Kasumi-1 (cell line): ENCODE measurements at places on chromosomes 2 and 18.

DNA sequence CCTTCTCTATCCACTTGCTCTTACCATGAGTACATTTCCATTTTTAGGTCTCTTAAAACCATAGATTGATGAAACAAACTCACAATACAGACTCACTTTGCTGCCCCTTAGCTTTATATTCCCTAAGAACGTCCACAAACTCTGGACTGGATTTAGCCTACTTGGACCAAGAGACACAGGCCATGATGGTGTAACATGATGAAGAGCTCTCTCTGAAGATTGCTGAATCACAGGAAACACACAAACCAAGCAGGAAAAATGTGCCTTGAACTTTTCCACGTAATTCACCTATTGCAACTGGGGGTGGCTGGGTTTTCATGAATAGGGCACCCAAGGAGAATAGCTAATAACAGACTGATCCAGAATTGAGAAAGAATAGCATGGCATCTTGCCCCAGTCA is 201.7 kb upstream of the RBBP8 start:
- no peak for DNase-seq

DNA sequence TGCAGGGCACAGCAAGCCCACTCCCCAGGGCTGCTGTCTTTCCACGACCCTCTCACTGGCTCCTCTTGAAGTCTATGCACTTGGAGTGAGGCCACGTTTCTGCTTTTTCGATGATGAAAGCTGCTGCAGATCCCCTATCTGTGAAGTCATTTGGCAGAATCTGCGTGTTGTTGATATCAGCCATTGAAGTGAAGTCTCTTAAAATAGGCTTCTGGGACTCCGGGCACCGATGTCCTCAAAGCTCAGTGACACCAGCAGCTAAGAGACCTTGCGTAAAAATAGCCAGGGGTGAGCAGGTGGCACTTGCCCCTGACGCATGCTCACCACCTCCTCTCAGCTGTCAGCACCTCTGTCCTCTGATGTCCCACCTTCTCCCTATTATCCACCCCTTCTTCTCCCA is 89.4 kb upstream of the FHL2 start:
- DNase-seq: no peak

DNA sequence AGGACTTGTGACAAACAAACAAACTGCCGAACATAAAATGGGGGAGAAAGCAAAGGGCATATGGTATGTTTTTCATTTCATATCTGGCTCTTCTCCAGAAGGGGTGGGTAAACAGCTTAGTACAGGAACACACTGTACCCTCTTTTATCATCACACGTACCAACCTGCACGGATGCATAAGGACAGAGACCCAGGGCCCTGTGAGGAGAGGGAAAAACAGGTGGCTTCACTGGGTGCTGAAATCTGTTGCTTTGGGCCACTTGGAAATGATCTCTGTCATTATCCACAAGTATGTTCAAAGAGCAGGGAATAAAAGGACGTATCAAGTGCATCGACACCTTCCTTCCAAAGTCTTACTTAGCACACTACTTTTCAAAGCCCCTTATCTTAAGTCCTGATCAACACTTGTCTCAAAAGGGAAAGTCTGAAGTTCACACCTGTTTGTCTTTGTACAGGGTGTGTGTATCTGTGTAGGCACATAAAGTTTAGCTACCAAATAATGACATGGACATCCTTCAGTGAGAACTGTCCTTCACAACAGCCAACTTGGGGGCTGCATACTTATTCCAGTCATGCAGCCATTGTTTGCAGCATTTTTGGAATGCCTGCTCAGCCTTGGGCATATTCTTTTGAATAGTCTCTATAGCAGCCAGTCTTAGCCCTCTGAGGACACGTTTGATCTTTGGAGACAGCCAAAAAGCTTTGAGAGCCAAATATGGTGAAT is 60.6 kb downstream of the IRS1 start:
- DNase-seq: no peak

DNA sequence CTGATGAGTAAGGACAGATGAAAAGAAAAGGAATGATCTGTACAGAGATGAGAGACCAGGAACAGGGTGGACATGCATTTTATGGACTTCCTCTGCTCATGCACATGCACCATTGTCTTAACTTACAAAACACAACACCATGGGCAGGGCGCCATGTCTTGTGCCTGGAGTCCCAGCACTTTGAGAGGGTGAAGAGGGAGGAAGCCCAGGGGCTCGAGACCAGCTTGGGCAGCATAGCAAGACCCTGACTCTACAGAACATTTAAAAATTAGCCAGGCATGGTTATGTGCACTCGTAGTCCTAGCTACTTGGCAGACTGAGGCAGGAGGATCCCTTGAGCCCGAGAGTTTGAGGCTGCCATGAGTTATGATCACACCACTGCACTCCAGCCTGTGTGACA is 86.9 kb downstream of the ZFP36L2 start:
- DNase-seq: no peak

- no peak for DNase-seq
Measured at GRCh38 chr2:28930205-28930604, 35.7 kb downstream of the WDR43 start.

DNA sequence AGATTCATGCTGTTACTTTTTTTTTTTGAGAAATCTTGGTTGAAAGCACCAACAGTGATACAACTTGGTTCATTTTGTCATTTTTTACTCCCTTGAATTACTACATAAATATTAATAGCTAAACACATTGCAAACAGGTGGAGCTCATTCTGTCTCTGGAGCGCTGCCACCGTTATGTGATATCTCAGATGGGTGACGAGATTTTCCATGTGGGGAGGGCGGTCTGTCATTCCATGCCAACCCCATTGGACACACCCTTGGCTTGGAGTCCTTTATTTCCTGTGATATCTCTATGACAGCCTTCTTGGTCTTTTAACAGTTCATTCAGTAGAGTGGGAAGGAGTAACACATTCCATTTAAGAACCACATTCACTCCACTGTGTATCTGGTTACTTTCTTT is 794.8 kb downstream of the SATB2 start:
- no peak for DNase-seq

DNA sequence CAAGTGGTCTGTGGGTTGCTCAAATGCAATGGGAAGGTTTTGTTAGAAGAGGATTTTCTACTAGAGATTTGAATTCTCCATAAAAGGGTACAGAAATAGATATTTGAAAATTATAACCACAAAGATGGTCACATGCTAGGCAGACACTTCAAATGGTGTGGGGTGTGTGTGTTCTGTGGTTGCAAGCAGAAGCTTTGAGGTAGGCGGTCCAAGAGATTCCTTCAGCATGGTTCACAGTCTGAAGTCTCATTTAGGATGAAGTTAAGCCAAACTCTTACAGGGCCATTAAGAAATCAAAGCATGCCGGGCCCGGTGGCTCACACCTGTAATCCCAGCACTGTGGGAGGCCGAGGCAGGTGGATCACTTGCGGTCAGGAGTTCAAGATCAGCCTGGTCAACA is 38.3 kb upstream of the RMDN2 start:
- no peak for DNase-seq

- no peak for DNase-seq
Measured at GRCh38 chr2:241008711-241009121, 10.3 kb downstream of the SNED1 start.

DNA sequence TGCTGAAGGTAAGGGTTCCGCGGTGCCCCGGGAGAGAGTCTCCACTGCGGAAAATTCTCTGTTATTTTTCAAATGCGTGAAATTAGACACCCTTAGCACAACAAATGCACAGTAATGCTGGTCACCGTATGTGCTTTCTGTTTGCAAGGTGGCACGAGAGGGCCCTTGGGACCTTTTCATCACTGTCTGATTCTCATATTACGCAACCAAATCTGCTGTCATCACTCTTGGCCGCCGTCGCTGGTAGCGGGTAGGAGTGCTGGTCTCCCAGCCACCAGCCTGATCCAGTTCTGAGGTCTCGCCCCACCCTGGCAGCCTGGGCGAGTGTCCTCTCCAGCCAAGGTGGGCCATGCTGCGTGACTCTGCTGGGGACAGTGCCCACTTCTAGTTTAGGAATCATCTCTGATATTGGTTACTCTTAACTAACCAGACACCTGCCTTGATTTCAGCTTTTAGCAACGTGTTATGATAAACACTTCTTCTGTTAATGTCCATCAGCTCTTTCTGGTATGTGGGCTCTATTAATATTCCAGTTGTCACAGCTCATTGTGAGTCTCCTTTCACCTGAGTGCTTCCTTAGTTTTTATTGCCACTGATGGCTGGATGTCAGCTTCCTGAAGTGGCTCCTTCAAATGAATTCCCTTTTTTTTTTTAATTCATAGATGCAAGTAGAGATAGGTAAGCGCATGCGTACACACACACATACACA is 199.4 kb downstream of the GBX2 start:
- DNase-seq: no peak

DNA sequence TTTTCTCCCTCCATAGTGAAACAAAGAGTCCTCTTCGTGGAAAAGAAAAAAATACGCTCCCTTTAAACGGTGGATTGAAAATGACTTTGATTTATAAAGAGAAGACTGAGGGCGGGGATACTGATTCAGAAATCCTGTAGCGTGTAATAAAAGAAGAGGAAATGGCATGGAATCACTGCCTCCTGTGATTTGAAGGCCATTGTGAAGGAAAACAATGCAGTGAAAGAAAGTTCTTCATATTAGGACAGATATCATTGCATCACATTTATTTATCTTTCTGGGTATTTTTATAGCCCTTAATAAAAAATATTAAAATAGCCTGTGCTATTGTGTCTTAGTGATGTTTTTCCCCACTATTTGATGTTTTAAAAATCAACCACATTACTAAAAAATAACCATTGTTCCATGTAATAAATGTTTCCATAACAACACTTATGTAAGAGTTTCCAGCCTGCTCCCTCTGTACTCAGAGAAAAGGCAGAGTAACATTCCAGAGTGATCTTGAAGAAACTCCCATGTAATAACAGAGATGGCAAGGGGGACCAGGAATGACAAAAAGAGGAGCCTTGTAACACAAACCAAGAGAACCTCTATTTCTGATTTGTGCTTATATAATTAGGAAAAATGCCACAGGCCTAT is 8.0 kb downstream of the MRPL33 start:
- no peak for DNase-seq

DNA sequence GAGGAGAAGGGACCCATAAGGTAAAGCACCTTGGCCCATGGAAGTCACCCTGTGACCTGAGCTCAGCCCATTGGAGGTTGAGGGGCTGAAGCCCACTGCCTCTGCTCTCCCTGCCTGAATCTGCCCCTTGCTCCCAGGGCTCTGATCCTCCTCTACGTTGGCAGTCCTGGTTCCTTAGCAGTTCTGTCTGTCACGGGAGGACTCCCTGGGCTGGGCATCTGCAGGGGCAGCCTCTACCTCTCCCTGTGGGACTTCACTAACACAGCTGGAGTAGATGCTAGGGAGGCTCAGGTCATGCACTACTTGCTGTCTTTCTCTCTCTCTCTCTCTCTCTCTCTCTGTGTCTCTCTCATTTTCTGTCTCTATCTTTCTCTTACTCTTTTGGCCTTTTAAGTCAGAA is 8.7 kb downstream of the GYPC start:
- no peak for DNase-seq

DNA sequence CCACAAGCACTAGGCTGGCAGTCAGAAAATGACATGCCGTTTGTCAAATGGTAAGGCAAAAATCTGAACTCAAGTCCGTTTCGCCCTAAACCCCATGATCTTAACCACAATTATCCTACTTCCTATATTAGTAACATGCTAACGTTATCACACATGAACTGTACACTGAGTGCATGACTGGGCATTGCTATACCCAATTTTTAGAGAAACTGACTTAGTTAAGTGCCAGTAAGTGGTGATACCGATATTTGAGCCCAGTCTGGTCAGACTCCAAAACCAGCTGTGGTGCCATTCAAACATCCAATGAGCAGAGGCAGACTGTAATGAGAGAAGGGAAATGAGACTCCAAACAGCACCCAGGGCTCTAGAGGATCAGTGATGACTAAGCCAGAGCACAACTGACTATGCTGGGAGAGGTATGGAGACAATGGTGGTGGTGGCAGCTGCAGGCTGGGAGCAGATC is 311.7 kb upstream of the PKDCC start:
- DNase-seq: peak; percentile 40

- no peak for DNase-seq
Measured at GRCh38 chr2:120316071-120316470, 29.9 kb upstream of the INHBB start.

GRCh38 chr2:102436323-102436722 is 13.4 kb downstream of the IL18RAP start:
- DNase-seq: peak; percentile 9

GRCh38 chr2:119078796-119079195 is 79.8 kb downstream of the C1QL2 start:
- no peak for DNase-seq

DNA sequence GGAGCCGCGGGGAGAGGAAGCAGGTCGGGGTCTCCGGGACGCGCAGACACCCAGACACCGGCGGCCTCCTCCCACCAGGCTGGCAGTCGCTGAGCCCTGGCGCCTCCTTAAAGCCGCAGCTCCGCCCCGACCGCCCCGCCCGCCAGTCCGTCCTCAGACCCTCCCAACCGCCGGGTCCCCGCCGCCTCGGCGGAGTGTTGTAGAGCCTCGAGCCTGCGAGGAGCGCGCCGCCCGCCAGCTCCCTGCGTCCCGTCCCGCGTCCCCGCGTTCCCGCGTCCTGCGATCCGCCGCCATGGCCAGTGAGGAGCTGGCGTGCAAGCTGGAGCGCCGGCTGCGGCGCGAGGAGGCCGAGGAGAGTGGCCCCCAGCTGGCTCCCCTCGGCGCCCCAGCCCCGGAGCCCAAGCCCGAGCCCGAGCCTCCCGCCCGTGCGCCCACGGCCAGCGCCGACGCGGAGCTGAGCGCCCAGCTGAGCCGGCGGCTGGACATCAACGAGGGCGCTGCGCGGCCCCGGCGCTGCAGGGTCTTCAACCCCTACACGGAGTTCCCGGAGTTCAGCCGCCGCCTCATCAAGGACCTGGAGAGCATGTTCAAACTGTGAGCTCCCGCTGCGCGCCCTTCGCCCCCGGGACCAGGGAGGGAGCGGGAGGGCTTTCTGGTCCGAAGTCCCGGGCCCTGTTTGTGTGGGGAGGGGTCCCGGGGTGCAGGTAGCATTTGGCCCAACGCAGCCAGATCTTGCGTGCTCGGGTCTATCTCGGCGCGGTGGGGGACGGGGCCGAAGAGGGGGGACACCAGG is at the start of gene EFHD1:
TSS of gene EFHD1 (plus strand) at position 192 of the 793 bp plus-strand sequence. CDS start at position 293, 101 bp downstream.
- peak; percentile 22 for DNase-seq

DNA sequence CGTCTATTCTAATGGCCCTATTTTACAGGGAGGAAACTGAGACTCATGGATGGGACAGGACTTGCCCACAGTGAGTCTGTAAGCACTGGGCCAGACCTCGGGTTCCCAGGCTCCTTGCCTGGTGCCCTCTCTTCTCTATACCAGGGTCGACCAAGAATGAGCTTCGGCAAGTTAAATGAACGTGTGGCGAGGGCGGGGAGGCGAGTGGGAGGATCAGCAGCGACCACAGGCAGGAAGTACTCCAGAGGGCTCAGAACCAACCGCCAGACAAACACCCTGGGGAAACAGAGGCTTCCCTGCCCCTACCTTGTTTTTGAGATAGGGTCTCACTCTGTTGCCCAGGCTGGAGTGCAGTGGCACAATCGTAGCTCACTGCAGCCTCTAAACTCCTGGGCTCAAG is 177.7 kb upstream of the SMAD2 start:
- DNase-seq: peak; percentile 7

GRCh38 chr2:234307322-234307961 is 189.4 kb downstream of the ARL4C start:
- DNase-seq: no peak
